ENCODE measurements at places on chromosomes 5 and 9. TPM values are rescaled to one million over a fixed set of nuclear protein-coding genes. Genes with fewer than 3 reads are reported as not detected.

The RAI14 gene
- total RNA-seq: 70.7 TPM

The FGFR4 gene
- 2.8 TPM for total RNA-seq

The ANKRD34B gene
- not detected for total RNA-seq

The IRX4 gene
- total RNA-seq: not detected

The CCDC171 gene
- total RNA-seq: 4.3 TPM

The RANBP17 gene
- total RNA-seq: 31.1 TPM

The NIPAL4 gene
- 0.49 TPM for total RNA-seq

The SAP30L gene
- total RNA-seq: 43.7 TPM

The RNF180 gene
- total RNA-seq: 46.6 TPM

The AK8 gene
- 0.54 TPM for total RNA-seq

The SLC36A3 gene
- not detected for total RNA-seq

The ITGA2 gene
- 4.9 TPM for total RNA-seq

The BTNL9 gene
- 10.7 TPM for total RNA-seq

The PCDHGA2 gene
- total RNA-seq: 13.8 TPM

The SLIT3 gene
- 86.9 TPM for total RNA-seq

The SLC25A2 gene
- 3.5 TPM for total RNA-seq

The GPR150 gene
- total RNA-seq: not detected

The FCN2 gene
- not detected for total RNA-seq

The TLE4 gene
- total RNA-seq: 44.1 TPM

The LHX3 gene
- total RNA-seq: not detected

The MARCHF3 gene
- 10.4 TPM for total RNA-seq

The TCF7 gene
- 0.54 TPM for total RNA-seq

Measured in thoracic aorta (tissue), 2 donors.